Psoas muscle (tissue), 8 donors: ENCODE measurements at places on chromosomes 1 and 21.
A peak's percentile ranks its signal among the peaks of the same experiment; 100 is the strongest.

DNA sequence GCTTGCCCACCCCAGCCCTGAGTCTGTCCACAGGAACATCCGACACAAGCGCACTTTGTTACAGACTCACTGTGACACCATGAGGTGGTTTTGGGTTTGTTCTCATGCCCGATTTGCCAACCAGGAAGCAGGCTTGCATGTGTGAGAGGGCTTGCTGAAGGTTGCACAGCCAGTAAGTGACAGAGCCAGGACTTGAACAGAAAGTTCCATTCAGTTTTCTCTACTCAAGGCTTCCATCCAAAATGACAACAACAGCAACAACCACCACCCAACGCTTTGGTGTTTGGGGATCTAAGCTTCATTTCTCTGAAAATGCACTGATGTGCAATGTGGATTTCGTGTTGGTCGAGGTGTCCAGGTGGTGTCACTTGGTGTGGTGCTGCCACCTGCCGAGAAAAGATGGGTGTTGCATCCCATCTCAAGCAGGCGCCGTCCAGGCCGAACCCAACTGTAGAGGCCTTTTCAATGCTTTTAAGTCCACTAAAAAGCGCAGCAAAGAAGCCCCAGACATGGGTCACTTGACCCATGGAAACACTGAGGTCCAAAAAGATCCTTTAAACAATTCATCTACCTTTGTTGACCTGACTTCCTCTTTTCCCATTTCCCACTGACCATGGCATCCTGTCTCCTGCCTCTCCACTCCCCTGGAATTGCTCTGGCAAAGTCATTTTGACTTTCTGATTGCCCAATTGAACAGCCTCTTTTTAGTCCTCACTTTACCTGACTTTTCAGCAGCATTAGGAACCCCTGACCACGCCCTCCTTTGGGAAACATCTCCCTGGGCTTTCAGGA, 12.2 kb downstream of the CITED4 start:
- peak; percentile 58 for DNase-seq

- no peak for DNase-seq
Observed at GRCh38 chr1:111882559-111882958, 106.9 kb downstream of the KCND3 start.

DNA sequence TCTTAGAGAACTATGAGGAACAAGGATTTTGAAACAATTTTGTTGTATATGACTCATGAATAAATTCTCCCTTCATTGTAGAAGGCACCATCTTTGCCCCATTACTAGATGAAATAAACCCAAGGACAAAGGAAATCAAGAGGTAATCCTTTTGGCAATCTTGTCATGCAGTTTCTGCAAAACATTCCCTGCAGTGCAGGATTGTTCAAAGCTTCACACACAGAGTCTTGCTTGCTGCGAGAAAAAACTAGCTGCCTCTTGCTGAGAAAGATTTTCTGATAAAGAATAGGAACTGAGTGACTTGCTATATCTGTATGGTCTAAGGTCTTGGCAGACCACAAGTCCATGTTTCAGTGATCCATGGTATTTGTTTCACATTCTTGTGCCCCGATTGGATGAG, 657.4 kb upstream of the ADGRL4 start:
- no peak for DNase-seq

DNA sequence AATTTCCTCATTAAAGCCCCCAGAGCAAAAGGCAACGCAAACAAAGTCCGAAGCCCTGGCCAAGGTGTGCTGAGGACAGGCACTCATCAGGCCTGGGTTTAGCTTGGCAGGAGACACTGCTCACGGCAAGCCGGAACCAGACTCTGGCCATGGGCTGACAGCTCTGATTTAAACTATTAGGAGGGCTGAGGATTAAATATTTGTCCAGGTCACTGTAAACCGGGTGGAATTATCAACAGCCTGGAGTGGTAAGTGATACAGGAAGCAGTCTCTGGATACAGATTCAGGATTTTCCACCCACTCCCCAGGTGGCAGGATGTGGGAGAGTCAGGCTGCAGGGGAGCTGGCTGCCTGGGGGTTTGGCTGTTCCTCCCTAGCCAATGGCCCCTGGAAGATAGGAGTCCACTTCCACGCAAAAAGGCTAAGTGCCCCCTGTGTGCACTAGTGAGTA, 42.4 kb downstream of the SLC66A1 start:
- DNase-seq = no peak

- DNase-seq = no peak
Observed at GRCh38 chr1:110672753-110673108, 2.0 kb downstream of the KCNA3 start.

DNA sequence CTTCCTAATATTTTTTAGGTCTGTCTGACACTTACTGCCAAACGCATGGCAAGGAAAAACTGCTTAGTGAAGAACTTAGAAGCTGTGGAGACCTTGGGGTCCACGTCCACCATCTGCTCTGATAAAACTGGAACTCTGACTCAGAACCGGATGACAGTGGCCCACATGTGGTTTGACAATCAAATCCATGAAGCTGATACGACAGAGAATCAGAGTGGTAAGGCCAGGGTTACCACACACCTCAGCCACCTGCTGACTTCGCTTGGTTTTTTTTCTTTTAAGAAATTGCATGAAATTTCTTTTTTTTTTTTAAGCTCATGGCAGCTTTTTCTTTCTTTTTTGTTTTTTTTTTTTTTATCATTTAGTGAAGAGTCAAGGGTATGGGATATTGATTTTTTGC, 17.2 kb downstream of the ATP1A1 start:
- no peak for DNase-seq

- DNase-seq = peak; percentile 24
Observed at GRCh38 chr1:8816831-8817411, 519 bp downstream of the RERE start.

GRCh38 chr1:168088511-168089325, 48.0 kb downstream of the GPR161 start:
- no peak for DNase-seq

DNA sequence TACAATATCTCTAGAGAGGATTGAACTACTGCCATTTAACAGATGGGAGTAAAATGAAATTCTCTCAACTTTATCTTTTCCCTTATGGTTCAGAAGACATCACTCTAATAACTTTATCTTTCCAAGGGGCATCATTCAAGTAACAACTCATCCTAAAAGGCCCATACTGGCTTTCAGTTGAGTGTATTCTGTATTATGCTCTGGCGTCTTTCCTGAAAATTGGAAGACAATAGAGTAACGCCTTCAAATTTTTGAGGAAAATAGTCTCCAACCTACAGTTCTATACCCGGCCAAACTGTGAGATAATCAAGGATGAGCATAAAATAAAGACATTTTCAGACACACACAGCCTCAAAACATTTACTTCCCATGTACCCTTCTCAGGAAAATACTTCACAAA, 103.3 kb downstream of the RERE start:
- DNase-seq = no peak

GRCh38 chr1:233673261-233673946, 59.5 kb downstream of the KCNK1 start:
- DNase-seq = no peak

- no peak for DNase-seq
Observed at GRCh38 chr1:26370591-26371382, 1.8 kb downstream of the ZNF683 start.

GRCh38 chr1:38727684-38728584, 131.6 kb downstream of the RRAGC start:
- peak; percentile 24 for DNase-seq

- no peak for DNase-seq
Observed at GRCh38 chr1:217943361-217943760, 312.2 kb downstream of the SPATA17 start.

GRCh38 chr21:42280356-42281180, 34.6 kb downstream of the TFF3 start:
- peak; percentile 28 for DNase-seq

DNA sequence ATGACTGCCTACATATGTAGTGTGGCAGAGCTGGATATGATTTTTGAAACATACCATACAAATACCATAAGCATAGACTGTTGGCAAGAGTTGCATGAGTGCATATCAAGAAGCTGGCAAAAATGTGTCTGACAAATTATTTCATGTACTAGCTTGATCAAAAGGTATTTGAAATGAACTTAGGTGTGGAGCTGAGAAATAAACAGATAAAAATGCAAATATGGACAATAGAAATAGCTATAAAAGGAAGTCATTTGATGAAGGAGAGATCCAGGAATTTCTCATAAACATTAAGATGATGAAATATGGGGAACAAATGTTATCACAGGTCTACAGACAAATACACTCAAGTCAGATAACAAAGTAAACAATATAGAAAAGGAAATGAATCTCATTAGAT, 609.1 kb downstream of the PTPRC start:
- no peak for DNase-seq

- no peak for DNase-seq
Observed at GRCh38 chr1:3863231-3863935, 6.1 kb downstream of the DFFB start.

DNA sequence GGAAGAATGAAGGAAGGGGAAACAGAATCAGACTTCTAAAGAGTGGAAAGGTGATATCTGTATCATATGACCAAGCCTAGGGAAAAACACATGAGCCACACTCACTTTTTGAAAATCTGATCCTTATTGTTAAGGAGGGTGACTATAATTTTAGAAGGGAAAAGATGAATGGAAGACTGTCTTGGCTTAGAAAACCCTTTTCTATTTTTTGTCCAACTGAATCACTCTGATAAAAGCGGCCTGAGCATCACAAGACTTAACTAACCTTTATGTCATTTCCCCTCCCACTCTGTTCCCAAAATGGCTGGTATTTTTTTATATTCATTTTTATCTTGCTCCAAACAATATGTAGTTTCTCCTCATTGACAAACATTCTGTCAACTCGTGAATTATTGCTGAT, 169.8 kb downstream of the C1orf21 start:
- DNase-seq = no peak

DNA sequence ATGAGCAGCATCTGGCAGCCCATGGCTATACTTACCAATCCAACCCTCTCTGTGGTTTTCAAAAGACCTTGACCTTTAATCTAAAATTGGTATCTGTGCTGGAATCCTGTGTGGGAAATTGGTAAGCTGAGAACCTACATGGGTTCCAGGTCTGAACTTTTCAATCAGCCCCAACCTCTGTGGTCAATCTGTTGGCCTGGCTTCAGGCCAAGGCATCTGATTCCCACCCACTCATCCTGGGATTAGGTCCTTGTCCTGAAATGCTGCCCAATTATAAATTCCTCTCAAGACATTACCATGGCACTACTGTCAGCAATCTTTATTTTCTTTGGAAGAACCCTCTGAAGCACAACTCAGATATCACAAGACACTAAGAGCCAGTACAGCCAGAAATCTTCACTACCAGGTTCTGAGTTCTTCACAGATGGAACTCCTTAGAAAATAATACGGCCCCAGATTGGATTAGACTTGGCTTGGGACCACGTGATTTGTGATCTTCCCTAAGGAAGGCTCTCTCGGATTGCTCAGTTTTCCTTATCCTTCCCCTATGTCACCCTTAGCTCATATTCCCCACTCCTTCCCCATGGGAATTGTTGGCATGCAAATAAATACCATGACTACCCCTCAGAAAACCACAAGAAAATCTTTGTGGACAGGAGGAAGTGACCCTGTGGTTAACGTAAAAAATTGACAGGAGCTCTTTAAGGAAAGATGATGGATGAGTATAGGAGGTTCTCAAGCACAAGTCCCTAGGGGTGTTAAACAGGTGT, 207.9 kb upstream of the ST6GALNAC5 start:
- no peak for DNase-seq
